NCI-H187 treated with DMSO at 0.1 percent for 48 hours (cell line): ENCODE measurements at places on chromosomes 2 and 18.

DNA sequence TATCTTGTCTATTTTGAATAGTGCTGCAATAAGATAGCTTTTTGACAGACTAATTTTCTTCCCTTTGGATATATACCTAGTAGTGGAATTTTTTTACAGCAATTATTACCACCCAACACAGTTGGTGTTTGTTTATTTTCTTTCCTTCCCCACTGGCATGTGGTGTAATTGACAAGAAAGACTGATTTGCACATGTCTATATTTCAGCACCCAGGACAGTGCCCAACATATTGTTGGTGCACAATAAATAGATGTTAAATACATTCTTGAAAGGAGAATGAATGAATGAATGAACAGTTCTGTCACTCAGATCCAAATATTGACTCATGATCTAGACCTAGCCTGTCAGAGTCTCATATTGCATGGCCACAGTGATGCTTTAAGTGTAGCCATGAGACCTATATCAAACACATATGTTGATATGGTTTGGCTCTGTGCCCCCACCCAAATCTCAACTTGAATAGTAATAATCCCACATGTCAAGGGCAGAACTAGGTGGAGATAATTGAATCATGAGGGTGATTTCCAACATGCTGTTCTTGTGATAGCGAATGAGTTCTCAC lies 538.2 kb downstream of the NYAP2 start:
- no peak for DNase-seq

DNA sequence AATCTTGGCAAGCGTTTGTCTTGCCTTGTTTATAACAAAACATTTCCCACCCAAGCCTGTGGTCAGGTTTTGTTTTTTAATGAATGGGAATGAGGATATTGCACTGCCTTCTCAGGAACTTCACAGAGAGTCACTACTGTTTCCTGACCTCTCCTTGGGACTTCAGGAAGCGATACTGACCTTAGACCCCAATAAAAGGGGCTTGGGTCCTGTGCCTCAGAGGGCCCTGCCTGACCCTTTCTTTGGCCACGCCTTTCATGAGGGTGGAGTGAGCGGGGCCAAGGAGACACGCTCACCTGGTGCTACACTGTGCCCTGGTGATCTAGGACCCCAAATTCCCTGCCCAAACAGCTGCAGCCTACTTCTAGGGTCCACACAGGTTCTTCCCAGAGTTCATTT lies 92.8 kb upstream of the TGFA start:
- no peak for DNase-seq

GRCh38 chr2:172922306-172922705 lies 153.3 kb upstream of the MAP3K20 start:
- DNase-seq, result no peak

- no peak for DNase-seq
These were observed 22.3 kb upstream of the IL1R1 start for GRCh38 chr2:102120261-102120660.

DNA sequence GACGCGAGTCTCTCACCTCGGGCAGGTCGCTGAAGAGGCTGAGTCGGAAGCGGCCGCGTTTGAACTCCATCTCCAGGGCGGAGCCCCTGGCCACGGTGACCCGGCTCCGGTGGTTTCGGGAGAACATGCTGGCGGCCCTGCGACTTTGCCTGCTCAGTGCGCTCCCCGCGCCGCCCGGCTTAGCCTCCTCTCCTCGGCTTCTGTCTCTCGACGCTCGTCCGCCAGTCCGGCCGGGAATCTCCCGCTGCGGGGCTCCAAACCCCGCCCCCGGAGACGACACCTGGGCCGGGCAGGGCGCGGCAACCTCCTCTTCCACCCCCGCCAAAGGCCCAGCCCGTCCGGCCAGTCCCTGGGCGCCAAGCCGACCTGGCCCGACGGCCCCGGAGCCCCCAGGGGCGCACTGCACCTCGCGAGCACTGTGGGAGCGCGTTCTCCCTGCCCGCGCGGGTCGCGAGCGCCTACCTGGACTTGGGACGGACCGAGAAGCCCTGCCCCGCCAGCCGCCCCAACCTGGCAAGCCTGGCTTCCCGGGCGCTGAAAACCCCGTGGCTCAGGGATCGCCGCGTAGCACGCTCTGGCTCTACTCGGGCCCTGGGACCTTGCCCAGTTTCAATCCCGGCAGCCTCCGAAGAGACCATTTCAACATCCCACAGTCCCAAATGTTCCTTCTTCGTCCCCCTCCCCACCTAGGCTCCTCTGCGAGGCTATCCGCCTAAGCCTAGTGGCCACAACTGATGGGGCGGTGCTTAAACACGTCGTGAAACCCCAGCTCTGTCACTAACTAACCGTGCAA lies at the start of gene RTKN:
RTKN (minus strand) TSS at position 248 of the 793 bp plus-strand sequence; CDS start at position 127, 121 bp downstream.
- DNase-seq, result no peak

GRCh38 chr2:64295326-64296139 lies 151.3 kb upstream of the PELI1 start:
- no peak for DNase-seq

DNA sequence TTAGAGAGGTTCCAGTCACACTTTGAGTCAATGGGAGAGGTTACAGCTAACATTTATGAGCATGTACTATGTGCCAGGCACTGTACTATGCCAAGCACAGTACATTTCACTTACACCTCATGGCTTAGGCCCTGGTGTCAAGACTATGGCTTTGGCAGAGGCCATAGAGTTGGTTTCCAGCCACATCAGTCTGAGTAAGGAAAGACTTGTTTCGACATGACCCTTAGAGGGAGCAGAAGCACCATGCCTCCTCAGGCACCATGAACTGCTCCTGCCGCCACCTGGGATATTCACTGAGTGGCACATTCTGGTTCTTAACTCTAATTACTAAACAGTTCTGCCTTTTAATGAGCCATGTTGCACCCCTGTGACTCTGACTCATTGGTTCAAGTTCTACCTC lies 12.7 kb downstream of the DGUOK start:
- no peak for DNase-seq

DNA sequence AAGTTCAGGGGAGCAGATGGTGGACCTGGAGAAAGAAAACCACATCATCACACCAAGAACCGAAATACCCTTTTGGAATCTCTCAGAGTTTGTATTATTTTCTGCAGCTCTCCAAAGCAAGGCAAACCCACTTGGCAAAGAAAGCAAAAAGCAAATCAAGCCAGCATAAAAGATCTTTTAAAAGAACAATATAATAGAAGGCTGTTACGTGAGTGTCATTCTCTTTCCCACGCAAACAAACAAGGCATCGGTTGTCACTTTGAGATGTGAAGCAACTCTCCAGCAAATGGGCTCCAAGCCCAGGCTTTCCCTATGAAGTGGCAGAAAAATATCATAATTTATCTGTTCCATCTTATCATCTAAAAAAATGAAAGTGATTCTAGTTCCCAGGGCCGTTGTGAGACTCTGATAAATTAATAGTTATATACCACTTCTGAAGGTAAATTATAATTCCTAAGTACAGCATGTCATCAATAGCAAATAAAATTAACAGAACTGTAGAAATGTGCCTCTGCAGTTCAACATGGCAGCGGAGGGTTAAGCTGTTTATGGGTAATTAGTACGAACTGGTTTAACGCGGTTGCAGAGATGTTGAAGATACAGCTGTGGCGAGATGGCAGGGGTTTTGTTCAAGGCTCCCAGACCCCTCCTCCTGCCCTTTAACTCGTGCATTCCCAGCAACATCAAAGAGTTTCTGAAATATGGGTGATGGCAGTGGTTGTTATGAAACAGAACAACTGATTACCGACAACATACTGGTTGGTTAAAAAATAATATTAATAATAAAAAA lies 89.2 kb downstream of the EPHA4 start:
- no peak for DNase-seq

DNA sequence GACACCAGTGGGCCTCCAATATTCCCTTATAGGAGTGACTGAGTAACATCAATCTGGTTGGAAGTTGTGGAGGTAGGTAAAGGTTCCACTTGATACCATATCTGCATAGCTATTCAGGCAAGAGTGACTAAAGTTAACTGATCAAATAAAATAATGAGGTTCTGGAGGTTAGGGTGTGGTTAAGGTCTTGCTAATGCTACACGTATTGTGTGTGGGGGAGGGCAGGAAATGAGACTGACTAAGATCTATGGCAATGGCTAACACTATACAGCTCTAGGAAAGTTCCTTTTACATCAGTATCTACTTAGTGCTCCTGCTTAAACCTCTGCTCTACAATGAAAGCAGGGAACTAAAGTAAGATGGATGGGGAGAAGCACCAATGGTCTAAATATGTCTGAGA lies 149.1 kb upstream of the MGAT5 start:
- no peak for DNase-seq

DNA sequence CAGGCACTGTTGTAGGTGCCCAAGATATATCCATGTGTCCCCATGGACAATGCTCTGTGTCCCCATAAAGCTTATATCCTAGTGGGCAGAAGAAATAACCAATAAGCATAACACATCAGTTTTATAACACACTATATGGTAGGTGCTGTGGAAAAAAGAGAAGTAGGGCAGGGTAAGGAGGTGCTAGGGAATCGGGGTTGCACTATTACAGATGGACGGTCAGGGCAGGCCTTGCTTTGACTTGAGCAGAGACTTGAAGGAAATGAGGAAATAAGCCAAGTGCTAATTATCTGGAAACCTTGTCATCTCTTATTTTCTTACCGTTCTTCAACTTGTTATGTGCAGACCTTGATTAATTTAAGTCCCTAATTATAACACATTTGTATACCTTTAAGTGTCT lies 82.0 kb downstream of the PHLPP1 start:
- DNase-seq, result no peak

DNA sequence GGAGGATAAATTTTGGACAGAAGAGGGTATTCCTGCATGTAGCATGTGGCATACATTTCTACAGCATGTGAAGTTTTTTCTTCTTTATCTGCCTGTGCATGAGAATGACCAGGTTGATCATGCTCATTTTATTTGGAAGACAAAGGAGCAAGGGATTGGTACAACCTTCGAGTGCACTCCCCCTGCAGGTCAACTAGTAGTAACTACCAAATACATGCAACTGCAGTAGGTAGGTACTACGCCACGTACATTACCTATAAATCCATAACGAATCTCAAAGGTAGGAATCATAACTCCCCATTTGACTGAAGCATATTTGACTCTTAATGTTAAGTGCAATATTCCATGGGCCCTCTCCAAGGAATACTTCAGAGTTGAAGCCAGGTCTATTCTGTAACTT lies 763.9 kb downstream of the TSN start:
- no peak for DNase-seq

GRCh38 chr2:150449856-150450255 lies 37.6 kb downstream of the RND3 start:
- no peak for DNase-seq

DNA sequence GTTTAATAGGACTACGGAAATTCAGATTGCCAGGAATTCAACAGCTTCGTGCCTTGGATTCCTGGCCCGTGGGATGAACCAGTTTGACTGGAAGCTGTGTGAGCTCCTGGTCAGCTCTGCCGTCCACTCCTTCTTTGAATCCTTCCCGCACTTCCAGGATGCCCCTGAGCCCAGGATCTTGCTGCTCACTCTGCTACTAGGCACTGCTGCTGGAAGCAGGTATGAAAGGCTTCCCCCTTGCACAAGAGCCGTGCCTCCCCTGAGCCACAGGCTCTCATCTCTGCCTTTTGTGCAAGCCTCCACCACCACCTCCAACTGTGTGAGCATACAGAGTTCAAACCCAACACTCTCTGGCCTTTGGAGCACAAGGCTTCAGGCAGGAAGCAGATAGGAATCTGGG lies 34.9 kb downstream of the EN1 start:
- DNase-seq, result no peak

DNA sequence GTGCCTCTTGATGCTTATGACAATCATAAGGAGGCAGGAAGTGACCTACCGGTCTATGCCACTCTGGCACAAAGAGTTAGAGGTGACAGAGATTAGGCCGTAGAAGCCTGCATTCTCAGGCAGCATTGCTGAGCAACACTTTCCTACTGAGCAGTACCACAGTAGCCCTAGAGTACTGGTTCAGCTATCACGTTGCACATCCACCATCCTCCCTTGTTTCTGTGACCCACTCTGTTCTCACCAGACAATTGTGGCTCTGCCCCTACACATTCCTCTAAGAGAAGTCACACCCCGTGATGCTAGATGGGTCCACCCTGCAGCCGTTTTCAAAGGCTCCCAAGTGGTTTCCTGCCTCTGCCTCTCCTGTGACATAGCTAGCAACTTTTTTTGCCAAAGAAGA lies 22.6 kb upstream of the SUCLG1 start:
- DNase-seq, result no peak

GRCh38 chr2:230068651-230069055 lies at the start of gene SLC16A14:
SLC16A14 (minus strand) TSS chr2:230068924; CDS start chr2:230059352, 9,572 bp downstream.
- peak; percentile 10 for DNase-seq

GRCh38 chr18:57891707-57892391 lies 88.7 kb upstream of the ATP8B1 start:
- no peak for DNase-seq
